ENCODE measurements at places on chromosomes 16 and 17. TPM values are rescaled to one million over a fixed set of nuclear protein-coding genes. Genes with fewer than 3 reads are reported as not detected.

The CDC42EP4 gene
- total RNA-seq: 61.8 TPM

The INTS2 gene
- total RNA-seq: 27.7 TPM

The FOXK2 gene
- total RNA-seq: 48.2 TPM

The ACAP1 gene
- 0.23 TPM for total RNA-seq

The CCDC144A gene
- total RNA-seq: 20.5 TPM

The KIAA0513 gene
- total RNA-seq: 49.4 TPM
